ENCODE measurements at places on chromosomes 13 and 19. TPM values are rescaled to one million over a fixed set of nuclear protein-coding genes. Genes with fewer than 3 reads are reported as not detected.

The IZUMO1 gene
- 0.40 TPM for polyA plus RNA-seq

The TRPC4 gene
- polyA plus RNA-seq, result 1.3 TPM

The PDX1 gene
- 20.0 TPM for polyA plus RNA-seq

The LILRA5 gene
- polyA plus RNA-seq, result 1.9 TPM

The ICAM5 gene
- polyA plus RNA-seq, result 0.87 TPM

DNA sequence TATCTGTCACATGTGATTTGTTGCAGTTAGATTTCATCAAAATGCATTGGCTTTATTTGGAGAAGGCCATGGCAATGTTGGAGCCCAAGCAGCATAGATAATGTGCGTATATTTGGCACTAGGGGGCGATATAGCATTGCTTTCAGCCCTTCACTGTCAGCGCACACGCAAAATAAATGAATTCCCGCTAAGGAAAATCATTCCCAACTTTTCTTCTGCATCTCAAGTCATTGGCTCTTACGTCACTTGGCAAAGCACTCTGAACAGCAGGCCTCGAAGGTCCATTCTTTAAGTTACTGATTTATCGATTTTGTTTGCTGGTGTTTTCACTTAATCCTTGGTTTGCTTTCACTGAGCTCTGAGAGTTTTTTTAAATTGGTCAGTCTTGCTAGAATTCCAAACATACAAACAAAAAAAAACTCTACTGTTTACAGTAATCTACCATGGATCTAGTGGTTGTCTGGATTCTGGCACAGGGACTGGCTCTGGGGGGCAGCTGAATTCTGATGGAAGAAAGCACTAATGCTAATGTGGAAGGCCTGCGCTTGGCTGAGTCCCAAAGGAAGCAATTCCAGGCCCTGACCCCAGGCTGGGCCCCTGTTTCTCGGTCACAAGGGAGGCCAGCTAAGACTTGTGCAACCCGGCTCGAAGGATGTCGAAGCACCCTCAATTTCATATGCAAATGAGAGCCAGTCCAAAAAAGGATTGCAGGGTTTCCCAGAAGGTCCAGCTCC is 97.7 kb upstream of the IPO5 start:
- peak; percentile 52 for DNase-seq
- no peak overlapping the region for H3K27ac ChIP-seq
- no peaks in the 10 kb centered on the region for H3K27me3 ChIP-seq
- no peaks in the 10 kb centered on the region for H3K36me3 ChIP-seq

DNA sequence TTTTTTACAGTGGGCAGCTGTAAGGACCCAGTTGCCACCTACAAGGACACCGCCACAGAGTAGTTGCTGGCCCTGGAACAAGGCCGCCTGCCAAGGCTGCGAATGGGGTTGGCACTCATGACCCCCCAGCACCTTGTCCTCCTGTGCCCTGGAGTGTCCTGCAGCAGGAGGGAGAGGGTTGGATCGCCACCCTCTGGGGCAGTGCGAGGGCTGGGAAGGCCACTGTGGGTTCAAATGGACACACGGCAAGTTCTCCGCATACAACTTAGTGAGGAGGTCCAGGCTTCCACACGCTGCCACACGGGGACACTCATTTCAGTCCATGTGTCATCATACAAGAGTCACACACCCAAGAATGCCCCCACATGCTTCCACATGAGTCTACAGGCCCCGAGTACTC is 978 bp downstream of the KLK8 start:
- H3K27ac ChIP-seq, result no peak overlapping the region
- DNase-seq, result no peak
- H3K4me3 ChIP-seq, result no peak overlapping the region
- no peaks in the 10 kb centered on the region for H3K4me1 ChIP-seq

GRCh38 chr13:25462301-25463125 is 90.7 kb downstream of the ATP8A2 start:
- H3K27ac ChIP-seq, result no peak overlapping the region
- no peaks in the 10 kb centered on the region for H3K36me3 ChIP-seq
- H3K27me3 ChIP-seq, result peaks cover 17% of the 10 kb centered on the region
- no peak for DNase-seq

DNA sequence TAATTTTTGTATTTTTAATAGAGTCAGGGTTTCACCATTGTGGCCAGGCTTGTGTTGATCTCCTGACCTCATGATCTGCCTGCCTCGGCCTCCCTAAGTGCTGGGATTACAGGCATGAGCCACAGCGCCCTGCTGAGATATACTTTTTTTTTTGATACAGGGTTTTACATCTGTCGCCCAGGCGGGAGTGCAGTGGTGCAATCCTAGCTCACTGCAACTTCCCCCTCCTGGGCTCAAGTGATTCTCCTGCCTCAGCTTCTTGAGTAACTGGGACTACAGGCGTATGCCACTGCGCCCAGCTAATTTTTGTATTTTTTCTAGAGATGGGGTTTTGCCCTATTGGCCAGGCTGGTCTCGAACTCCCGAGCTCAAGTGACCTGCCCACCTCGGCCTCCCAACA is 2.0 kb downstream of the COLGALT1 start:
- no peak overlapping the region for H3K4me3 ChIP-seq
- peaks cover 21% of the 10 kb centered on the region for H3K36me3 ChIP-seq
- H3K27ac ChIP-seq, result no peak overlapping the region
- DNase-seq, result no peak
- no peaks in the 10 kb centered on the region for H3K27me3 ChIP-seq
- peaks cover 9% of the 10 kb centered on the region for H3K4me1 ChIP-seq

DNA sequence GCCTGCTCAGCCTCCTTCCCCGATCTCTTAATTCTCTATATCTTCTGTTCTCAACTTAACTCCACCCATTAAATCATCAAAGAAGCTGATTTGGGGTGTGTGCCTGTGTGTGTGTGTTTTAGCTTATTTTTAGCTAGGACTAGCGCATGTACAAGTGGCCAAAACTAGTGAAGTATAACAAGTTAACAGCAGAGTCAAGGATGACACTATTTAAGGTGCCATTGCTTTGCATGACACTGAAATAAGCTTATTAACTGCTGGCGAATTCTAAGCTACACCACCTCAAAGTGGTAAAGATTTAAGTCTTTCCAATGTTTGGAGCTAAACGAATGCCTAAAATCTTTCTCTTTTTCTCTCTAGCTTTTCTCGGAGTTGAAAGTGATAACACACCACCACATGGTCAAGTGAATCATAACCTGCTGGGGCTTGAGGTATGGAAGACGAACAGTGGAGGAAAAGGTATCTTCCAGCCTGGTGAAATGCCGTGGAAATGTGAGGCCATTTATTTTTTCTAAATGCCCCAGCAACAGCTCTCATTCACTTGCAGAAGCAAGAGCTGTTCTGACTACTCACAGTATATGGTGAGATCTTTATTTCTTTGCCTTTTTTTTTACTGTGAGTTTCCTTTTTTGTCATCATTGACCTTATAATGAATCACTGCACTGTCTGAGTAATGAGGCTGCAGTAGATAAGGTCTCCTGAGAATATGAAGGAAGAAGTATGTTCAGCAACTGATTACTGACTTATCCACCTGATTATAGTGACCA is 570.3 kb downstream of the PCDH9 start:
- no peaks in the 10 kb centered on the region for H3K4me1 ChIP-seq
- H3K4me3 ChIP-seq, result no peak overlapping the region
- no peak overlapping the region for H3K27ac ChIP-seq
- no peak for DNase-seq
- H3K36me3 ChIP-seq, result no peaks in the 10 kb centered on the region
- H3K27me3 ChIP-seq, result no peaks in the 10 kb centered on the region

DNA sequence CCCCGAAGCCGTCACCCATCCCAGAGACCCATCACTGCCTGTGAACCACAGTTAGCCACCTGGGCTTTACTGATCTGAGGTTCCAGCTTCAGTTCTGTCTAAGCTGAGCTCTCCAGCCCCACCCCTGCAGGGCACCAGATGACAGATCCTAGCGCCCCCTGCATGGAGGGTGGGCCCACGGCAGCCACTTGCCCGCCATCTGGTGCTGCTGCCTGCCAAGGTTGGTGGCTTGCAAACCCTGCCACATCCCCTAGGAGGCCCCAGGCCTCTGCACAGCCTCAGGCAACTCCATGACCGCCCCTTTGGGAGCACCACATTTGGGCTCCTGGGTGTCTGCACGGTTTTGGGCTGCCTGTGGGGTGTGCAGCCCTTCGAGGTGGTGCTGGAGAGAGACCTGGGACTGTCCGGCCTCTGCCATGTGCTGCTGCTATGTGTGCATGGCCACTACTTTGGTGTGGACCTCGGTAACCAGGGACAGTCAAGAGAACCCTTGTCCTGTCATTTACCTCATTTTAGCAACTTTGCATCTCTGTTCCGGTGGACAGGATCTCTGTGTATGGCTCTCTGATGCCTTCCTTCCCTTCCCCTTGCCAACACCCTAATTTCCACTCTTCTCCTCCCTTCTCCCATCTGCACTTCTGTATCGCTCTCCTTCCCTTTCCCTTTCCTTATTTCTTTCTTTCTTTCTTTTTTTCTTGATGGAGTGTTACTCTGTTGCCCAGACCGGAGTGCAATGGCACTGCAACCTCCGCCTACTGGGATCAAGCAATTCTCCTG is 17.4 kb upstream of the SDHAF1 start:
- H3K4me3 ChIP-seq, result no peak overlapping the region
- DNase-seq, result no peak

- H3K4me1 ChIP-seq, result no peaks in the 10 kb centered on the region
- no peak overlapping the region for H3K4me3 ChIP-seq
- no peaks in the 10 kb centered on the region for H3K27me3 ChIP-seq
- no peaks in the 10 kb centered on the region for H3K36me3 ChIP-seq
- H3K27ac ChIP-seq, result no peak overlapping the region
These were observed 37.4 kb upstream of the RCBTB2 start for GRCh38 chr13:48570216-48570828.

GRCh38 chr13:113433391-113433916 is 19.8 kb downstream of the ADPRHL1 start:
- no peaks in the 10 kb centered on the region for H3K36me3 ChIP-seq
- H3K27me3 ChIP-seq, result no peaks in the 10 kb centered on the region
- DNase-seq, result no peak

DNA sequence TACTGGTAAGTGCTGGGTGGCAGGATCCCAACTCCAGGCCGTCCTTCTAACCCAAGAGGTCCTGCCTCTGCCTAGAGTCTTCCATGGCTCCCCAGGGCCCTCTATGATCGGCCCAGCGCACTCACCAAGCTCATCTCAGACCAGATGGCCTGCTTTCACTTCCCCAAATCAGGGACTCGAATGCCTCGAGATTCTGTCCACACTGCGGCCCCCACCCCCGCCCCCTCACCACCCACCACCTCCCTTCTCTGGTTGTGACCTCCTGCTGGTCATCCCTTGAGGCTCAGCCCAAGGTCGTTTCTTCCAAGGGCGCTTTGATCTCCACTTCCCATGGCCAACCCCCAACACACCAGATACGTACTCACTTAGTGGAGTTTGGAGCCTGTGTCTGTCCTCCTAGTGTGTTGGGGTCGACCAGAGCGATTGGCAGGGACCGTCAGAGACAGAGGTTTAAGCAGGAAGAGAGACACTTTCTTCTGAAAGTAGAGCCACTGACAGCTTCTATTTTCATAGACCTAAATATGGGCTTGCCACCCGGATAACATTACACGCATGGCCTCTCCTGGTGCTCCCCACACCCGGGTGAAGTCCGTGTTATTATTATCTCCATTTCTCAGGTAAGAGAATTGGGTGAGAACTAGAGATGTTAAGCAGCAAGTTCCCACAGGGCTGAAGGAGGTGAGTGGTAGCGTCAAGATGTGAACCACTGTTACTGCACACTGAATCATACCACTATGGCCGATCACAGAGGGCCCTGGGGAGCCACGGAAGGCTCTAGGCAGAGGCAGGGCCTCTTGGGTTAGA is at the start of gene FCER2:
FCER2 (minus strand) TSS at position 478 of the 804 bp plus-strand sequence. CDS start 2,371 bp downstream, outside the sequence.
- H3K4me3 ChIP-seq, result no peak within 1 kb of the TSS
- no peaks in the 10 kb centered on the region for H3K36me3 ChIP-seq
- no peak within 1 kb of the TSS for H3K27ac ChIP-seq
- H3K27me3 ChIP-seq, result peaks cover 10% of the 10 kb centered on the region
- no peak for DNase-seq

DNA sequence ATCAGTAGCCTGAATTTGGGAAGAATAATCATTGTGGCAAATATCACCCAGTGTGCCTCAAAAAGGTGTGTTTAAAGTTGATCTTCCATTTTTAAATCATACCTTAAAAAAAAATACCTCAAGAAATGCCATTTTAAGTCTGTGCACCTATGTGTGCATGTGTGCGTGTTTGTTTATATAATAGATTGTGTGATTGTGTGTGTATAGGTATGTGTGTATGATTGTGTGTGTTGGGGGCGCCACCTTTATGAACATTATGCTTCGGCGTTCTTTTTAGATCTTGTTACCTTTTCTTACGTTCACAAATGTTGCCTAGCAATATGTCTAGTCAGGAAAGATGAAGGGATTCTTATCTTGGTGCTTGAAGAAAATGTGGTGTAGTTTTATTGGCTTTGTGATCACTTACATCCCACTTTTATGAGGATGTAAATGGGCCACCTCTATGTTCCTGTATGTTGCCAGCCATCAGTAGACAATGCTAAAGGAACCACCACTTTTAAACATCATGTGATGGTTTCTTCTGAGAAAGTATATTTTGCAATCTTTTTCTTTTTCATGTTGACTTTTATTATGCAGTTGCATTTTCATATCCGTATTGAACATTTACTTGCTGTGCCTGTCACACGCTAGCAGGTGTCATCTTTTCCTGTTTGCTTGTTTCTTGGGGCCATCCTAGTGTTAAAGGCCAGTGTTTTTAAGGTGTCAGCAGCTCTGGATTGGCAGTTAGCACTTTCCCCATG is 2.2 kb upstream of the IRS2 start:
- no peak for DNase-seq
- no peak overlapping the region for H3K4me3 ChIP-seq
- no peak overlapping the region for H3K27ac ChIP-seq
- H3K27me3 ChIP-seq, result peaks cover 10% of the 10 kb centered on the region

GRCh38 chr13:111584101-111584672 is 263.7 kb downstream of the TEX29 start:
- no peaks in the 10 kb centered on the region for H3K27me3 ChIP-seq
- DNase-seq, result no peak
- H3K4me3 ChIP-seq, result no peak overlapping the region
- no peak overlapping the region for H3K27ac ChIP-seq
- no peaks in the 10 kb centered on the region for H3K4me1 ChIP-seq
- H3K36me3 ChIP-seq, result no peaks in the 10 kb centered on the region

- H3K27ac ChIP-seq, result no peak overlapping the region
- H3K36me3 ChIP-seq, result no peaks in the 10 kb centered on the region
- no peak for DNase-seq
- no peaks in the 10 kb centered on the region for H3K27me3 ChIP-seq
- no peaks in the 10 kb centered on the region for H3K4me1 ChIP-seq
These were observed 176.0 kb upstream of the SPRY2 start for GRCh38 chr13:80516818-80517348.

GRCh38 chr13:44542361-44542760 is 33.8 kb downstream of the TSC22D1 start:
- no peak overlapping the region for H3K4me3 ChIP-seq
- DNase-seq, result no peak
- H3K27ac ChIP-seq, result no peak overlapping the region
- no peaks in the 10 kb centered on the region for H3K4me1 ChIP-seq

Data from large intestine (tissue), 12 donors.